Fibroblast of skin of right quadriceps (primary cell): ENCODE measurements at places on chromosomes 13 and 19.
A peak's percentile ranks its signal among the peaks of the same experiment; 100 is the strongest.

DNA sequence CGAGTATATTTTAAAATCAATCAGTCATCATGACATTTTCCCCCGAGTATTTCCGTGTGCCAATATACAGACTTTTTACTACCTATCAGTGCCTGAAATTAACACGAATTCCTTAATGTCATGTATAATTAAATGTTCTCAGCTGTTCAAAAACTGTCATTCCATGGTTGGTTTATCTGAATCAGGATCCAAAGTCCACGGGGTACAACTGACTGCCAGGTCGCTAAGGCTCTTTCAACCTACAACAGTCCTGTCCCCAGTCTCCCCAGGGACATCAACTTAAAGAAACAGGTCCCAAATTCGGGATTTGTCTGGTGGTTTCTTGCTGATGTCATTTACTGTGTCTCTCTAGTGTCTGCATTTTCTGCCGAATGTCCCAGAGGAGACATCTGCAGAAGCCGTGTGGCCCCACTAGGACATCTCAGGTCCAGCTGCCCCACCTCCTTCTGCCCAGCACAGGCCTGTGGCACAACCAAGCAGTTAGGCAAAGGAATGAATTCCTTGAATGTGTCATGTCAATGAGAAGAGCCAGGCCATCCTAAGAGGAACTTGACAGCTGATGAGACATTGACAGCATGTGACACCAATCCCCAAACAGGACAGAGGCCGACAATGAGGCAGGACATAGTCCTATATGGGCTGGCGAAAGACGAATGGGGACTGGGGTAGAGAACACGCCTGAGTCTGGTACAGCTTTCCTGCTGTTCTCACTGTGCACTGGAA lies 109.5 kb downstream of the STK24 start:
- no peak for DNase-seq

DNA sequence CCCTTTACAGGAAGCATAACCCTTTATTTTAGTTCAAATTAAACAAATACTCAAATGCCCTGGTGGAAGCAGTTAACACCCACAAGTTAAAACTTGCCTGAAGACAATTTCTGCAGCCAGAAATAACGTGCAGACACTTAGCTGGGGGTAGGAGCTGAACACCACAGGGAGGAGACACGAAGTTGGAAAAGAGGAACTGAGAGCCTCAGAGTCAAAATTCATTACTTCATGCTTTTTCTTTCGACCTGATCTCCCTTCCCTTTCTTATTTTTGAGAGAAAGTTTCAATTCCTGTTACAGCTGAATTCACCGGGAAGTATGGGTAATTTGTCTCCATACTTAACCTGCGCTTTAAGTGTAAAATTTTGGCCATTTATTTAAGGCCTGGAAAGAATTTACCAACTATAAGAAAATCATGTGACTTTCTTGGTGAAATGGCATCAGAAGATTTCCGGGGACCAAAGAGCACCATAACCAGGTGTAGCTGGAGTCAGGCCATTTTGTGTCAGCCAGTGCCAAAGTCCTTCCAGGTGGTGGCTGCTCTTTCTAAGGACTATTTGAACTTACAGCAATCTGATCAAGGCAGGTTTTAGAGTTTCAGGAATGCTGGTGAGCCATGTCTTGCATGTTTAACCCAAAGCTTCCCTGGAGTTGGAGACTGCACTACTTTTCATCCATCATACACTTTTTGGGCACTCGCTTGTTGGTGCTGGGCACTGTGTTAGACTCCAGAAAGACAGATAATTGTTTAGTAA lies 46.5 kb upstream of the RCBTB2 start:
- no peak for DNase-seq

DNA sequence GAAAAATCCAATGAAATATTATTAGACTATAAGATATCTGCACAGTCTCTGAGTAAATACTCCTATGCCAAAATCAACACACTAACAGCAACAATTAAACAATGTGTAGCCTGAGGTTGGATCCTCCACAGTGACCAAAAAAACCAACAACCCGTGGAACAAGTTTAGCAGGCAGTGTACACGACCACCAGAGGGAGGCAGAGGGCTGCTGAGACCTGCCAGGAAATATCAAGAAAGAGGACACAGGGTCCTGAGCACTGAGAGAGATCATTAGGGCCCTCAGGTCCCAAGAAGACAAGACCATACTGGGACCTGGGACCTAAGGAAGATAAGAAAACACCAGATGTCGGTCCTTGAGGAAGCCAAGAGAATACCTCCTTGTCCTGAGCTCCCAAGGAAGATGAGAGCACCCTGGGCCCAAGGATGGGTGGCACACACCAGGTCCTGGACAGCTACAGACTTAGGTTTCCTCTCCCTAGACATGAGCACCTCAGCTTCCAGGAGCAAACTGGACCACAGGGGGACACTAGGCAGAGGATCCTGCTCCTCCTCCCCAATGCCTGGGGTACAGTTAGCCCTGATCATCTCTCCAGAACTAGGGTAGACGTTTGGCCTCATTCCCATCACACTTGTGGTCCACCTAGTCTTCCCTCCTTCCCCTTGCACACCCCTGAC lies 822 bp upstream of the ZNF274 start:
- peak; percentile 20 for DNase-seq

DNA sequence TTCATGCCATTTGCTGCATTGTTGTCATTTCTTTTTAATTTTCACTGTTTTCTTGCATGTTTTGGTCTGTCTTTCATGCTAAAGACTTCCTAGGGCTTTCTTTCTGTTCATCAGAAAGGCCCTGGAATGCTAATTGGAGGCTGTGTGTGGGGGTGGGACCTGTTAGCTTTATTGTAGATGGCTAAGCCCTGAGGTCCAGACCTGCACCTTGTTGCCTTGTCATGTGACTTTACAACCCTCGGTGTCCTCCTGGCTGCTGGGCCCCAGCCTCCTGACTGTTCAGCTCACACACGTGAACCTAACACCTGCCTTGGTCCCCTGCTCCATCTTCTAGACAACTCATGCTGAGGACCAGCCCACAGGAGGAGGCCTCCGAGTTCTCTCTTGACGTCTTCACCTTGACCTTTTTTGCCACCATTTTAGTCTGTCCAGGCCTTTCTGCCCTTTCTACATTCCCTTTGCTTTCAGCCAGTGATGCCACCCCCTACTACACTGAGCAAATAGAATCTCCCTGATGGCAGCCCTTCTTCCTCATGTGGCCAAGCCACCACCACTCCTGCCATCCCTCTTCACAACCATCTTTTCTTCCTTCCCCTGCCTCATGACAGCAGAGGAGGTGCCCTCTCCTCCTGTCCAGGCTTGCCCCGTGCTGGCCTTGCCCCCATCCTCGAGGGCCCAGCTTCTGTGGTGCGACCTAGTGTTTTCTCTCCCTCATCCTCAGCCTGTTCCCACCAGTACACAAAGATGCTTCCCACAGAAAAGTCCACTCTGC lies 41.4 kb upstream of the GPI start:
- DNase-seq, result no peak
